Vagina (tissue), 2 donors: ENCODE measurements at places on chromosomes 3 and 15. TPM values are rescaled to one million over a fixed set of nuclear protein-coding genes. Genes with fewer than 3 reads are reported as not detected.

DNA sequence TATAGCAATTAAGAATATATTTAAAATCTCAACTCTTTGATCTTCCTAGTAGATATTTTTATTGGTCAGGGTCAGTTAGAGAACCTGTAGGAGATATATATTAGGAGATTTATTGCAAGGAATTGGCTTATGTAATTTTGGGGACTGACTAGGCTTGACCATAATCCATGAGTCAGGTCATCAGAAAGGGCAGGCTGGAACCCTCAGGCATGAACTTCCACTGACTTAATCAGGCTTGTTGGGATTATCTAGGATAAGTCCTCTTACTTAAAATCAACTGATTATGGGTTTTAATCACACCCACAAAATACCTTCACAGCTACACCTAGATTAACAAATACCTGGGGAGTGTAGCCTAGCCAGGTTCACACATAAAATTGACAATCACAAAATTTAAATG is 156.1 kb downstream of the MYRIP start:
- H3K27ac ChIP-seq = no peak overlapping the region
- no peak overlapping the region for H3K4me3 ChIP-seq
- no peak for DNase-seq
- no peaks in the 10 kb centered on the region for H3K27me3 ChIP-seq

DNA sequence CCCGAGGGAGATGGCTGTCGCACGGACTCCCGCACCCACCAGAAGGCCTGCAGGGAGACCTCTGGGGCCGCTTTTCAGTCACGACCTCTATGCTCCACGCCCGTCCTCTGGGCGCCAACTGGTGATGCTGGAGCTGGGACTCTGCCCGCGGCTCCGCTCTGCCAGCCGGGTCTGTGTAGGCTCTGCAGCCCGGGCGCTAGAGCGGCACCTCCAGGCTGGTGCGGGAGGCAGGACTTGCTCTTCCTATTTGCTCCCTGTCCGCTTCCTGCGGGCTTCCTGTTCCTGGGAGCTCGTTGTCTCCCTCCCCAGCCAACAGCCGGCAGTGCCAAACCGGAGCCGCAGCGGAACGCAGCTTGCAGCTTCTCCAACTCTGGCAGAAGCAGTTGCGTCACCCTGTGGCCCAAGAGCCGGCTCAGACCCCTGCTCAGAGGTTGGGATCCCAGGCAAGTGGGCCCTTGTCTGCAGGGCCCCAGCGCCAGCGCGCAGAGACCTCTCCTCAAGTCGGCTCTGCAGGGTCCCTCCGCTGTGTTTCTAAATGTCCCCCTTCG is 285.9 kb downstream of the XXYLT1 start:
- peak; percentile 87 for DNase-seq
- no peaks in the 10 kb centered on the region for H3K27me3 ChIP-seq
- H3K36me3 ChIP-seq = no peaks in the 10 kb centered on the region
- H3K4me1 ChIP-seq = peaks cover 8% of the 10 kb centered on the region

DNA sequence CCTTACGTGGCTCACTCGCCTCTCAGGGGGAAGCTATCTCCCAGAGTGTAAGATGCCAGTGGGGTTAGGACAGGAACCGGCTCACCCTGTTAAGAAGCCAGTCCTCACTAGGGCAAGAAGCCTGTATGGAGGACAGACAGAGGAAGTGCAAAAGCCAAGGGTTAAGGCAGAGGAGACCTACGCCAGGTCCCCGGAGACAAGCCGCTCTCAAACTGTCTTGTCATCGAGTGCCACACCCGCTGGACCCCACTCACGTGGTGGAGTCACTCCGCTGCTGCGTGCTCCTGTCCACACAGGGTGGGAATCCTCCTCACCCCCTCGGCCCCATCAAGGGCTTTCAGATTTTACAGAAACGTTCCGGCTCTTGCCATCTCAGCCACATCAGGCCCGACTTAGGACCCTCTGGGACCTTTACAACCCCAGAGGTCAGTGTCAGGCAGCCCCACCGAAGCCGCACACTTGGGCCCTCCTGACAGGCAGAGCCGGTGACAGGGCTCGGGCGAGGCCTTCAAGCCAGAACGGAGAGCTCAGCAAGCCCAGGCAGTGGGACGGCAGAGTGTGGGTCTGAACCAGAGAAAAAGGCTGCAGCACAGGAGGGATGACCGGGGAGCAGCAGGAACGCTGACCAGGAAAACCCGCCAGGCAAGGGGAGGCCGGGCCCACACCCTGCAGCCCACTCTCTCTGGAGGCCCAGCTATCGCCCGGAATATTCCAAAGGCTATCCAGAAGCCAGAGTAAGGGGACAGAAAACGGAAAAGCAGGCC is 61.7 kb downstream of the XXYLT1 start:
- peaks cover 53% of the 10 kb centered on the region for H3K4me1 ChIP-seq
- peak overlapping the region; percentile 86 for H3K27ac ChIP-seq
- H3K27me3 ChIP-seq = no peaks in the 10 kb centered on the region
- no peaks in the 10 kb centered on the region for H3K36me3 ChIP-seq
- no peak overlapping the region for H3K4me3 ChIP-seq
- DNase-seq = peak; percentile 93

The LMAN1L gene
- total RNA-seq = not detected

- H3K4me1 ChIP-seq = peaks cover 17% of the 10 kb centered on the region
- no peak for DNase-seq
- H3K27ac ChIP-seq = peak overlapping the region; percentile 57
- H3K4me3 ChIP-seq = peak overlapping the region; percentile 15
- H3K36me3 ChIP-seq = no peaks in the 10 kb centered on the region
These were observed 17.8 kb upstream of the ERICH6 start for GRCh38 chr3:150721285-150722130.

- peaks cover 41% of the 10 kb centered on the region for H3K4me1 ChIP-seq
- H3K27me3 ChIP-seq = no peaks in the 10 kb centered on the region
- DNase-seq = no peak
- H3K36me3 ChIP-seq = no peaks in the 10 kb centered on the region
- no peak overlapping the region for H3K4me3 ChIP-seq
- H3K27ac ChIP-seq = no peak overlapping the region
These were observed 3.3 kb downstream of the ETV5 start for GRCh38 chr3:186105543-186105942.

GRCh38 chr15:65385870-65386258 is 8.1 kb upstream of the IGDCC3 start:
- peak overlapping the region; percentile 31 for H3K4me3 ChIP-seq
- H3K36me3 ChIP-seq = peaks cover 13% of the 10 kb centered on the region
- no peak for DNase-seq
- H3K4me1 ChIP-seq = peaks cover 24% of the 10 kb centered on the region
- H3K27me3 ChIP-seq = no peaks in the 10 kb centered on the region

The ITGA11 gene
- total RNA-seq = 15.5 TPM

- H3K4me3 ChIP-seq = peak overlapping the region; percentile 23
- peak overlapping the region; percentile 71 for H3K27ac ChIP-seq
- peaks cover 12% of the 10 kb centered on the region for H3K4me1 ChIP-seq
- no peak for DNase-seq
- H3K36me3 ChIP-seq = no peaks in the 10 kb centered on the region
These were observed 72.6 kb upstream of the TNFSF10 start for GRCh38 chr3:172595664-172596393.

GRCh38 chr15:93829115-93829870 is 402.1 kb upstream of the MCTP2 start:
- DNase-seq = no peak
- peaks cover 51% of the 10 kb centered on the region for H3K4me1 ChIP-seq
- no peaks in the 10 kb centered on the region for H3K27me3 ChIP-seq
- H3K27ac ChIP-seq = peak overlapping the region; percentile 71

- no peaks in the 10 kb centered on the region for H3K4me1 ChIP-seq
- H3K4me3 ChIP-seq = no peak overlapping the region
- no peaks in the 10 kb centered on the region for H3K27me3 ChIP-seq
These were observed 249.8 kb downstream of the AGBL1 start for GRCh38 chr15:86329311-86330013.

The ZBTB47 gene
- total RNA-seq = 47.9 TPM

DNA sequence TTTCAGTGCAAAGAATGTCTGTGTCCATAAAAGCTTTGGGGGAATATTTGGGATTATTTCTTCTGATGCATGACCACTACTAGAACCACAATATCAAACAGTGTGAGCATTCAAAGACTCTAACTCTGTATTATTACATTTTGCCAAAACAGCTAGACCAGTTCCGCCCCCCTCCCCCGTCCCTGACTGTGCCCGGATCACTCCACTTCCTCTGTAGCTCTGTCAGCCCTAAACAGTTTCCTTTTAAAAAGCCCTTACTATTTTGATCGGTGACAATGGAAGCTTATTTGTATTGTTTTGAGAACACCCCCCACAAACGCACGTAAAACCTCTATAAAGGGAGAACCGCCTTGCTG is 36.6 kb upstream of the EPHB3 start:
- H3K4me3 ChIP-seq = peak overlapping the region; percentile 41
- H3K4me1 ChIP-seq = peaks cover 6% of the 10 kb centered on the region
- no peak for DNase-seq
- H3K36me3 ChIP-seq = no peaks in the 10 kb centered on the region
- H3K27me3 ChIP-seq = no peaks in the 10 kb centered on the region

- H3K36me3 ChIP-seq = no peaks in the 10 kb centered on the region
- H3K4me1 ChIP-seq = peaks cover 38% of the 10 kb centered on the region
- H3K4me3 ChIP-seq = peak overlapping the region; percentile 69
- DNase-seq = no peak
- peak overlapping the region; percentile 84 for H3K27ac ChIP-seq
These were observed 725 bp upstream of the SCAMP2 start for GRCh38 chr15:74873756-74874424.

- no peak overlapping the region for H3K4me3 ChIP-seq
- DNase-seq = no peak
- H3K27ac ChIP-seq = no peak overlapping the region
- no peaks in the 10 kb centered on the region for H3K4me1 ChIP-seq
- H3K27me3 ChIP-seq = no peaks in the 10 kb centered on the region
These were observed 14.8 kb downstream of the EEFSEC start for GRCh38 chr3:128167973-128168674.

GRCh38 chr3:46684891-46685290 is 8.6 kb downstream of the ALS2CL start:
- peaks cover 5% of the 10 kb centered on the region for H3K36me3 ChIP-seq
- peaks cover under 1% of the 10 kb centered on the region for H3K4me1 ChIP-seq
- no peak overlapping the region for H3K4me3 ChIP-seq
- DNase-seq = no peak

The GCSAM gene
- total RNA-seq = 1.5 TPM

GRCh38 chr15:76376816-76377215 is 40.2 kb downstream of the ISL2 start:
- no peaks in the 10 kb centered on the region for H3K27me3 ChIP-seq
- no peaks in the 10 kb centered on the region for H3K4me1 ChIP-seq
- H3K4me3 ChIP-seq = no peak overlapping the region
- DNase-seq = no peak
- no peak overlapping the region for H3K27ac ChIP-seq
